ENCODE measurements at places on chromosomes 6 and 20.

- no peak for DNase-seq
Measured at GRCh38 chr6:99145738-99146137, 198.0 kb upstream of the FBXL4 start.

DNA sequence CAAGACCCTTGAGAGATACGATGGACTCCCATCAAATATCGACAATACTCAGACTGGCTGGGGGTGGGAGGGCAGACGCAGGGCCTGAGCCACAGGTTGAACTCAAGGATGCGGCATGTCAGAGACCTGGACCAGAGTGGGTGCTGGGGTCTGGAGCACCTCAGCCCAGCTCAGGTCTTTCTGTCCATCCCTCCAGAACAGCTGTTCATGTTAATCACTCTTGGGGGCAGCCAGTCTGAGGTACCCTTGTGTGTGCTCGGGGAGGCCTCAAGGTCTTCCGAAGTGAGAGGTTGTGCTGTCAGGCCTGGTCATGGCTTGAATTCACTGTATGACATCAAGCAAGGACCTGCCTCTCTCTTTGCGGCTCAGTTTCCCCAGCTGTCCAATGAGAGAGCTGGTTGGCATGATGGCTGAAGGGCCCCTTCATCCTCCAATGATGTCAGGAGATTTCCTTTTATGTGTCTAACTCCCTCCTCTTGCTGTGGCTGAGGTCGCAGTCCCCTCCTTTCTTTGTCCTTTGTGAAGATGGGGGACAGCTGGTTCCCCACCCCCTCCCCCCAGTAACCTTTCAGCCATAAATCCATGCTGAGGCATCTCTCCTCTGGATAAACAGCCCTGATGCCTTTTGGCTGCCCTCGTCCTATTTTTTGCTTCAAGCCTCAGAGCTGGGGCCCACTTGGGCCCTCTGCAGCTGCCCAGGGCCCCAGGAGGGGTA is 15.3 kb downstream of the MYH7B start:
- DNase-seq, result no peak

- no peak for DNase-seq
Measured at GRCh38 chr6:129678463-129678862, 31.5 kb downstream of the ARHGAP18 start.

- DNase-seq, result no peak
Measured at GRCh38 chr6:154805288-154805911, 72.2 kb downstream of the SCAF8 start.

DNA sequence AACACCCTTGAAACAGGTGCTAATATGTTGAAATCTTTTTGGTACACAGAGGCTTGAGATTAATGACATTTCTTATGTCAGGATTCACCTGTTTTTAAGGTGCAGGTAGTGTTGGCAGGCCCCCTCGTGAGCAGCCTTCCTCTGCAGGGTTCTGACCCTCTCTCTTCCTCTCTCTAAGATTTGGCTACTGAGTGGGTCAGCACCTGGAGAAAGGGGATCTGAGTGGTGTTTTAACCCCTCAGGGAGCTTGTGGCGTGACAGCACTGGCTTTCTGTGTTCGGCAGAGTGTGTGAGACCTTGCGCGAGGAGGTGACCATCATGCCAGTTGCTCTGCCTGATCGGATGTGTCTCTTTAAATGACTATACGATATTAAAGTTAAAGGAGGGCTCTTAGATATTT is 37.1 kb downstream of the HIVEP1 start:
- no peak for DNase-seq
